ENCODE measurements at places on chromosomes 11 and 22. TPM values are rescaled to one million over a fixed set of nuclear protein-coding genes. Genes with fewer than 3 reads are reported as not detected.

CATSPER1 gene
- polyA plus RNA-seq = not detected

PTGDR2 gene
- polyA plus RNA-seq = 0.03 TPM

EHF gene
- polyA plus RNA-seq = 9.0 TPM

USP2 gene
- 0.26 TPM for polyA plus RNA-seq

RBMXL2 gene
- polyA plus RNA-seq = not detected

SLC6A5 gene
- not detected for polyA plus RNA-seq

- peak; percentile 24 for DNase-seq
These were observed 5.5 kb upstream of the DNAL4 start for GRCh38 chr22:38799265-38800002.

- DNase-seq = no peak
These were observed 1.4 kb upstream of the MADD start for GRCh38 chr11:47268448-47269001.

DNA sequence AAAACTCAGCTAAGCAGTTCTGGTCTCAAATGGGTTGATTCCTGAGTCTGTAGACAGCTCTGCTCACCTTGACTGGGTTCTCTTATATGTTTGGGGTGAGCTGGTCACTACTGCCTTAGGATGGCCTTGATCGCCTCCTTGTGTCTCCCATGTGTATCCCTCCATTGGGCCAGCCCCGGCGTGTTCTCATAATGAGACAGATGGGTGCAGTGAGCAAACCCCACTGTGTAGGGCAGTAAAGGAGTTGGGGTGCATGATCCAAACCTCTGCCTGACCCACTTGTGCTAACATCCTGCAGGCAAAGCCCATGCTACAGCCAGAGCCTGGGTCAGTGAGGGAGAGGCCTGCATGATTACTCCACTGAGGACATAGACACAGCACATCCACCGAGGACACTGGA is 657.6 kb downstream of the BRD1 start:
- no peak for DNase-seq

DNA sequence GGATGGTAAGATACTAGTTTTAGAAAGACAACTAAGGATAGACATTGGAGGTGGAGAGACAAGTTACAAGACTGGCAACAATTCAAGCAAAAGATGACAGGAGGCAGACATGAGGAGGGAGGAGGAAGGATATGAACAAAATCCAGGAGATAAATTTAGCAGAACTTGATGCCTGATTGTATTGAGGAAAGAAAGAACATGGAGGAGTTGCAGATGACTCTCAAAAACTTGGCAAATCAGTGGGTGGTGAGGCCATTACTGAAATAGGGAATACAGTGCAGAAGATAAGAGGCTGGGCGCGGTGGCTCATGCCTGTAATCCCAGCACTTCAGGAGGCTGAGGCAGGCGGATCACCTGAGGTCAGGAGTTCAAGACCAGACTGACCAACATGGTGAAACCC is 2.7 kb upstream of the UPB1 start:
- no peak for DNase-seq

- DNase-seq = no peak
These were observed 29.7 kb downstream of the PDGFB start for GRCh38 chr22:39215070-39215396.

DNA sequence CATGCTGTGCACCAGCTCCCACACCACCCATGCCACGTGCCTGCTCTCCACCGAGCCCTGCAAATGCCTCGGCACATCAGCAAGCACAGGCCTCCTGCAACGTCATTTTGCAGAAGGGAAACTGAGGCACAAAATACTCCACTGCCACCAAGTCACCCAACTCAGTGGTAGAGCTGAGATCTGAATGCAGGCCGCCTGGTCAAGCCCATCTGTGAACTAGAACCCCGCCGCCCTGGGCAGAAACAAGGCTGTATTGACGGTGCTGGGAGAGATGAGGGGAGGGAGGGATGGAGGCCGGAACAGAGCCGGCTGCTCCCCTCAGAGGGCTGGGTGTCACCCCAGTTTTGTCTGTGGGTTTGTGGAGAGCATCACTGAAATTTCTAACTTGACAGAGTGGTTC is 81.4 kb downstream of the CDKN1C start:
- no peak for DNase-seq

GRCh38 chr11:77820565-77821348 is at the start of the genes AAMDC and RSF1:
Gene AAMDC (plus strand): TSS chr11:77821144. CDS start chr11:77842497, 21,353 bp downstream.
Gene RSF1 (minus strand): TSS chr11:77820722. CDS start chr11:77820714, 8 bp downstream.
- peak; percentile 96 for DNase-seq

GRCh38 chr11:408154-409007 is 6.4 kb downstream of the SIGIRR start:
- no peak for DNase-seq

- DNase-seq = no peak
These were observed 51.5 kb upstream of the FGF3 start for GRCh38 chr11:69870766-69871165.

DNA sequence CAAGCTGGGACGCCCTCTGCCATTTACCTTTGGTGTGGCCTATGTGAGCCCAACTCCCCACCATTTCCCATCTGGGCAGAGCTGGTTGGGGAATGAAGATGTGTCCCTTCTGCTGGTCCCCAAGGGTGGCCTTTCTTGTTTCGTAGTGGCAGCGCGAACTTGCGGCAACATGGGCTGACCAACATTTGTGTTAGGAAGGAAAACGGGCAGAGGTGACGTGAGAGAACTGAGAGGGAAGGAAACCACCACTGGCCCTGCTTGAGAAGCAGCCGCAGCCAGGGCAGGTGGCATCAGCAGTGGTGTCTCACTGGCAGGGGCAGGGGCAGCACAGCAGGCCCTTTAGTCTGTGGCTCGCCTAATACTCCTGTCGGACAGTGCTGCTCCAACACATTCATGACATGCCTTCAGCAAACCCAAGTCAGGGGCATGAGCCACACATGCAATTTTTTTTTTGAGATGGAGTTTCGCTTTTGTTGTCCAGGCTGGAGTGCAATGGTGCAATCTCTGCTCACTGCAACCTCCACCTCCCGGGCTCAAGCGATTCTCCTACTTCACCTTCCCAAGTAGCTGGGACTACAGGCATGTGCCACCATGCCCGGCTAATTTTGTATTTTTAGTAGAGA is 29.9 kb downstream of the LRRC74B start:
- no peak for DNase-seq

DNA sequence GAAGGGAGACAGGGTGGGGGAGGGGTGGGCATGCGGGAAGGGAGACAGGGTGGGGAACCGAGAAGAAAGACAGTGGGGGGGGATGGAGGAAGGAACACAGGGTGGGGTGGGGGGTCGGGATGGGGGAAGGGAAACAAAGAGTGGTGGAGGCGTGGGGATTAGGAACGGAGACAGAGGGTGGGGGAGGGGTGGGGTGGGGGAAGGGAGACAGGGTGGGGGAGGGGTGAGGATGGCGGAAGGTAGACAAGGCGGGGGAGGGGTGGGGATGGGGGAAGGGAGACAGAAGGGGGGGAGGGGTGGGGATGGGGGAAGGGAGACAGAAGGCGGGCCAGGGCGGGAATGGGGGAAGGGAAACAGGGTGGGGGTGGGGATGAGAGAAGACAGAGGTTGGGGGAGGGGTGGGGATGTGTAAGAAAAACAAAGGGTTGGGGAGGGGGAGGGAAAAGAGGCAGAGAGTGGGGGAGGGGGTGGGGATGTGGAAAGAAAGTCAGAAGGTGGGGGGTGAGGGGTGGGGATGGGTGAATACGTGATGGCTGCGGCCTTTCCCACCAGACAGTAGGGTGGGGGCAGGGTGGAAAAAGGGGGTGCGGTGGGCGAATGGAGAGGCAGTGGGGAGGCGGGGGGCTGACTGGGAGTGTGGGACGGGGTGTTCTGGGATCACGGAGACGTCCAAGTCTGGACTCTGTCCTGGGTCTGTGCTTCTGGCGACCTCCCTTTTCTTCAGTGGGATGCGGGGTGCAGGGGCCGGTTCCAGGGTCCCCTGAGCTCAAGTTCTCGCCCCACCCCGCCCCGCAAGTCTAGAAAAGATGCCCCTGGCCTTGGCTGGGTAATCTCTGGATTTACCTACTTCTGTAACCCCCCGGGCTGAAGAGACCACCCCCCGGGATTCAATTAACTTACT is 744 bp downstream of the PRAME start:
- no peak for DNase-seq

DNA sequence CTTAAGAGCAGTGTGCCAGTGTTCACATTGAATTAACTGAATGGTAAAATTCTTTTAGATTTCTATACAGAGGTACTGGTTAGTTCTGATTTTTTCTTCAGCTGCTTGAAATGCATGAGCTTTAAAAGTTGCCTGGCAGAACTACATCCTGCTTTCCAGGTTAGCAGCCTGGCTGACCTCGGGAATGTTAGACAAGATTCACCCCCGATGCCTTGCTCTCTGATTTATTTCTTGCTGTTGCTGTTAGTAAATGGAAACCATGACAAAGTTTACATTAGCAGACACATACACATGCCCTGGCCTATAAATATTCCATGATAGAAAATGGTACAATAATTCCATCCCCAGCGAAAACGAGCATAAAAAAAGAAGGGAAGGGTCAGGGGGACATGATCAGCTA is 47.0 kb downstream of the WT1 start:
- no peak for DNase-seq

- DNase-seq = no peak
These were observed 19.6 kb downstream of the ARHGAP1 start for GRCh38 chr11:46680815-46681214.

- DNase-seq = peak; percentile 50
These were observed 1.1 kb downstream of the ZBTB44 start for GRCh38 chr11:130313383-130314183.

DNA sequence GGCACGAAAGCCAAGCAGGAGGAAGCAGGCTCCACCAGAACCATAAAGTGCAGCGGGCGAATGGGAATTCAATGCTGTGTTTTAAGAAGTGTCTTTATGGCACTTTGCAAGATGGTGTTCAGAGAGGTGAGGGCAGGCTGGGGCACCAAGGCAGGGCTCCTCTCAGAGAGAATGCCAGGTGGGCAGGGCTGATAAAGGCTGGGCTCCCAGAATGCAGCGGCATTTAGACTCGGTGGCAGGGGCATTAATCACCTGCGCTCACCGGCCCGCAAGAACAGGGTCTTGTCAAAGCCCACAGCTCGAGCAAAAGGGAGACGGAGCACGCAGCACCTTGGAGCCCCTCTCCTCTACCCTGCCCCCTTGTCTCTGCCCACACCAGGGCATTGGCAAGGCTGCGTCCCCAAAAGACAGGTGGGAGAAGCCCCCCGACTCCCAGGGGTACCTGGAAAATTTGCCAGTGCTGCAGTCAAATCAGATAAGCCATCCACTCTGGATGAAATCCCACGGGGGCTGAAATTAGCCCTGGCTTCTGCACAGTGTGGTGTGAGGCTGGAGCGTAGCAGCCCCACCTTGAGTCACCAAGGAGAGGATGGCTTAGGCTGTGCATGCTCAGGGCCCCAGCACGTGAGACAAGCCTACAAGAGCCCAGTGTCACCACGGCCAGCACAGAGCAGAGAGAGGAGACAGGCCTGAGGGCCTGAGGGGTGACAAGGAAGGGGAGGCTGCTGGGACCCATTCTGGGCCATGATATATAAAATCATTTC is 8.1 kb downstream of the MACROD1 start:
- no peak for DNase-seq

GRCh38 chr11:124768914-124769313 is 6.8 kb upstream of the ESAM start:
- no peak for DNase-seq

GRCh38 chr11:70067591-70068341 is 10.4 kb upstream of the ANO1 start:
- DNase-seq = no peak

DNA sequence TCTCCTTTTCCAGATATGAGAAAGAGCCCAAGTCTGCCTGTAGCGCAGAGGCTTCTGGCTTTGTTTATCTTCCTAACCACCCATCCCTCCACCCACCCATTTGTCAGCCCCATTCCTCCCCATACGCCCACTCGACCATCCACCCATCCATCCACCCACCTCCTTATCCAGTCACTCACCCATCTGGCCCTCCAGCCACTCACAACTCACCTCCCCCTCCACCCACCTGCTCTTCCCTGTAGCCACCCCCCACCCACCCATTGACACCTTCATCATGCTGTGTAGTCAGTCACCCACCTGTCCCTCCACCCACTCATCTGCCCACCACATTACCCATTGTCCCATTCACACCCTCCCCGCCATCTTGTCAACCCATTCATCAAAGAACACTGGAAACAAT is 5.5 kb downstream of the CST6 start:
- DNase-seq = no peak

DNA sequence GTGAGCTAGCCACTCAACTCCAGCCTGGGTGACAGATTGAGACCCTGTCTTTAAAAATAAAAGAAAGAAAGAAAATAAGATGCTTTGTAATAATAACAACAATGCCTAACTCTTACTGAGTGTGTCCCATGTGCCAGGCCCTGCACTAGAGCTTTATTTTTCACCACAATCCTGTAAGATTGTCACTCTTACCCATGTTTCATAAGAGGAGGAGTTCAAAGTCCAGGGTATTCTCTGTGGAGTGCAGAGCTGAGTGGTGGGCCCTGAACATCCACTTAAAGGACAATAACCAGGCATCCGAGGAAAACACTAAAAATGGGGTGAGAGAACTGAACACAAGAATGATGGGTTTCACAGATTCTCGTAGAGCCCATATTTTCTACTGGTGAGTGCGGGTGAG is 925 bp upstream of the C11orf52 start:
- DNase-seq = no peak

- DNase-seq = peak; percentile 34
These were observed 13.6 kb upstream of the MUC2 start for GRCh38 chr11:1060852-1061616.

- DNase-seq = peak; percentile 96
These were observed 17.6 kb downstream of the RNF185 start for GRCh38 chr22:31177420-31178162.

Measured in foreskin keratinocyte (primary cell).